Bladder microvascular endothelial cell (primary cell): ENCODE measurements at places on chromosomes 3 and 15. TPM values are rescaled to one million over a fixed set of nuclear protein-coding genes. Genes with fewer than 3 reads are reported as not detected.

Gene B3GNT5
- 11.0 and 32.7 TPM in 2 replicates for total RNA-seq

Gene GHRL
- under 0.01 and 0.69 TPM in 2 replicates for total RNA-seq

Gene ITIH4
- total RNA-seq: 0.38 TPM in 1 of 2 replicates, not detected in the other

Gene DZIP1L
- 7.6 and 8.9 TPM in 2 replicates for total RNA-seq

Gene PRC1
- total RNA-seq: 119 and 178 TPM in 2 replicates

Gene SCN5A
- 1.6 and 5.2 TPM in 2 replicates for total RNA-seq

Gene PLS1
- 0.16 and 1.8 TPM in 2 replicates for total RNA-seq

Gene CRBN
- 52.1 and 93.6 TPM in 2 replicates for total RNA-seq

Gene FRMD5
- total RNA-seq: 0.49 and 15.6 TPM in 2 replicates

Gene CLEC3B
- total RNA-seq: 0.49 and 0.57 TPM in 2 replicates

Gene HTR3C
- total RNA-seq: not detected in 2 replicates

Gene WDR72
- total RNA-seq: not detected in 2 replicates

Gene SELENOS
- 47.4 and 66.5 TPM in 2 replicates for total RNA-seq

Gene CTXND1
- not detected in 2 replicates for total RNA-seq

Gene CFAP44
- total RNA-seq: 0.97 and 4.0 TPM in 2 replicates

Gene LRRC31
- not detected in 2 replicates for total RNA-seq

Gene TRIM42
- not detected in 2 replicates for total RNA-seq

Gene PLSCR2
- total RNA-seq: 0.31 TPM in 1 of 2 replicates, not detected in the other

Gene NEIL1
- 12.1 and 16.7 TPM in 2 replicates for total RNA-seq

Gene MESP2
- total RNA-seq: not detected in 2 replicates

Gene CMSS1
- total RNA-seq: 5.7 and 10.5 TPM in 2 replicates

Gene CCDC71
- 13.4 and 17.4 TPM in 2 replicates for total RNA-seq

Gene ARL6
- total RNA-seq: 4.7 and 5.0 TPM in 2 replicates

Gene COL6A6
- total RNA-seq: not detected in 2 replicates

Gene DPPA4
- total RNA-seq: not detected in 2 replicates

Gene C3orf22
- not detected in 2 replicates for total RNA-seq

Gene ITGA11
- 1.6 and 34.5 TPM in 2 replicates for total RNA-seq

Gene LDHAL6B
- total RNA-seq: not detected in 2 replicates

Gene NISCH
- 46.6 and 113 TPM in 2 replicates for total RNA-seq

Gene MYO5C
- total RNA-seq: 19.4 and 23.3 TPM in 2 replicates

Gene SLC22A13
- total RNA-seq: 0.16 and 0.76 TPM in 2 replicates

Gene ZNF502
- total RNA-seq: 2.3 and 4.8 TPM in 2 replicates

Gene RPS17
- 1,120 and 1,963 TPM in 2 replicates for total RNA-seq

Gene IMPG2
- total RNA-seq: 0.16 and 0.76 TPM in 2 replicates

Gene PCOLCE2
- total RNA-seq: 0.49 and 0.50 TPM in 2 replicates

Gene SCN11A
- under 0.01 and 0.06 TPM in 2 replicates for total RNA-seq

Gene DGKG
- total RNA-seq: 0.16 and 0.94 TPM in 2 replicates

Gene SLC12A1
- total RNA-seq: not detected in 2 replicates

Gene SELENOT
- 40.0 and 190 TPM in 2 replicates for total RNA-seq

Gene FBXL22
- total RNA-seq: 0.16 TPM in 1 of 2 replicates, not detected in the other

Gene TRPM1
- total RNA-seq: 0.06 and 0.81 TPM in 2 replicates

Gene LYZL4
- total RNA-seq: not detected in 2 replicates

Gene LPP
- total RNA-seq: 22.5 and 69.1 TPM in 2 replicates
